ENCODE measurements at places on chromosomes 11 and 22.

- DNase-seq = no peak
Observed at GRCh38 chr11:24866743-24867142, 369.9 kb downstream of the LUZP2 start.

DNA sequence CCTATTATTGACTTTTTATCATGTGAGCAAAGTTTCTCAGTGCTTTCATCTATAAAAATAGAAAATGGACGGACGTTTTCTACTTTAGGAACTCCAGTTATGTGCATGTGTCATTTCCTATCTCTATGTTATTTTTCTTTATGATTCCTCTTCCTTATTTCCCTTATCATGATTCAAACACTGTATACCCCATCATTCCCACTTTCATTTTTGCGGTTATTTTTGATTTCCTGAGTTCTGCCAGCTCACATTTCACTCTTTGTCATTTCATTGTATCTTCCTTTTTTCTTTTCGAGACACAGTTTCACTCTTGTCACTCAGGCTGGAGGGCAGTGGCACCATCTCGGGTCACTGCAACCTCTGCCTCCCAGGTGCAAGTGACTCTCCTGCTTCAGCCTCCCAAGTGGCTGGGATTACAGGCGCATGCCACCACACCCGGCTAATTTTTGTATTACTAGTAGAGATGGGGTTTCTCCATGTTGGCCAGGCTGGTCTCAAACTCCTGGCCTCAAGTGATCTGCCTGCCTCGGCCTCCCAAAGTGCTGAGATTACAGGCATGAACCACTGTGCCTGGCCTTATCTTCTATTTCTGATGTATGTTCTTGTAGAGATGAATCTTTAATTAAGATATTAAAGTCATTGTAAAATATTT lies 21.5 kb downstream of the C11orf58 start:
- no peak for DNase-seq

- no peak for DNase-seq
Observed at GRCh38 chr11:69116671-69117070, 39.1 kb upstream of the SMIM38 start.

GRCh38 chr22:26503758-26504157 lies 8.5 kb downstream of the TFIP11 start:
- no peak for DNase-seq

DNA sequence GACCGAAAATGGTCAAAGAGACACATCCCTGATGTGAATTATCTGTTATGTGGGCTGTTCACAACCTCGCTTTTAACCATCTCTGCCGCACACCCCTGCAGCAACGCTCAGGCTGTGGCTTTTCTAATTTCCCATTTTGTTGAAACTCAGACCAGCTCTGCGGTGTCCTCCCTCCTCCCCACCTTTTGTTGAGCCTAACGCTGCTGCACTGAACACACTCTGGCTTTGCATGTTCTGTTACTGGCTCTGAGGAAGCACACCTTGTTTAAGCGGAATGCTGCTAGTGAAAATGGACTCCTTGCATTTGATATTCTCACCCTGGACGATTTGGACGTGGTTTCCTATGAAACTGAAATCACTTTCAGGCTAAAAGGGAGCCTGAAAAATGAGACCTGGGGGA lies 198.5 kb upstream of the MTNR1B start:
- DNase-seq = no peak

GRCh38 chr11:58039589-58039988 lies 8.8 kb downstream of the OR6Q1 start:
- DNase-seq = no peak

- DNase-seq = no peak
Observed at GRCh38 chr11:4826425-4826824, 5.3 kb downstream of the OR51F2 start.

DNA sequence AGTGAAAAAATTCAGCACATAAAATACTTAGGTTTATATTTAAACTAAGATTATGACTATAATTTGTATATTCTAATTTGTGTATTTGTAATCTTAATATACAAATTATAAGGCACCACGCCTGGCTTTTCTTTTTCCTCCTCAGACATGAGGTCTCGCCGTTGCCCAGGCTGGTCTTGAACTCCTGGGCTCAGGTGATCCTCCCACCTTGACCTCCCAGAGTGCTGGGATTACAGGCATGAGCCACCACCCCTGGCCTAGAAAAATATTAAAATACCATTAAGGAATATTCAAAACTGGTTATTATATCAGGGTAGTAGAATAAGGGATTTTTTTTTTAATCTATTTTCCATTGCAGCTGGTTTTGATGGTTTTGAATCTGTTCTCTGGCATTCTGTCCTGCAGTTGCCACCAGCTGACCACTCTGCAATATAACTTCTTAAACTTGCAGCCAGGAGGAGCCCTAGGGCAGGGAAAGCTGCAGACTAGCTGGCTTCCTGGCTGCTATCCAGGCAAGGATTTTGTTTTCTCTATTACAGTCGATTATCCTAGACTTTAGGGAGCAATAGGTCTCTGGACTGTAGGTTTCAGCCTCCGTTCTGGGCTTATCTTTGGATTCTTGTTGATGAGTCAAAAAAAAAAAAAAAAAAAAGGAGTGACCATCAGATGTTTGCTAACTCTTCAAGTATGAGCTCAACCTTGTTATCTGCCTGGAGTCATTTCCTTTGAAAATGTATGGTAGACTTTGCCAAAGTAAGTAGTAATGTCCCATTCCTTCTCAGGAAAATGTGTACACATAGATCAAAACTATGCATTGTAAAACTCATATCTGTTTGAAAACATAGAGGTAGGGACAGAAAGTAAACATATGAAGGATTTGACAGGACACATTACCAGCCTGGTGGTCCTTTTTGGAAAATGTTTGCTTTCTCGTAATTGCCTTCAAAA lies 13.2 kb downstream of the POLA2 start:
- DNase-seq = peak; percentile 49

DNA sequence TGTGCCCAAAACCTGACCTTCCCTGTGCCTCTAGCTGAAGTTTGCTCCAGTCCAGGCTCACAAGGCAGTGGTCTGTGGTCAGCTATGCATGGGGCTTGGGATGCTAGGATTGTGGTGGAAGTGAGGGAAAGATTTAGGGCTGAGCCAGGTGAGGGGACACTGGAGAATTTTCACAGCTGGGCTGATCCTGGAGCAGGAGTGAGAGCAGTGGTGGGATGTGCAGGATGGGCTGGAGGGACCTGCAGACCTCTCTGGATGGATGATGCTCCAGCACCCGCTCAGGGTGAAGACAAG lies 23.9 kb upstream of the KDM2A start:
- DNase-seq = no peak

GRCh38 chr11:134497586-134497985 lies 85.5 kb upstream of the B3GAT1 start:
- no peak for DNase-seq

- DNase-seq = no peak
Observed at GRCh38 chr22:48702573-48703264, 1125.0 kb downstream of the BRD1 start.

- DNase-seq = no peak
Observed at GRCh38 chr11:18524248-18524647, 2.5 kb downstream of the TSG101 start.

GRCh38 chr11:117676501-117676900 lies 120.5 kb downstream of the DSCAML1 start:
- DNase-seq = no peak

DNA sequence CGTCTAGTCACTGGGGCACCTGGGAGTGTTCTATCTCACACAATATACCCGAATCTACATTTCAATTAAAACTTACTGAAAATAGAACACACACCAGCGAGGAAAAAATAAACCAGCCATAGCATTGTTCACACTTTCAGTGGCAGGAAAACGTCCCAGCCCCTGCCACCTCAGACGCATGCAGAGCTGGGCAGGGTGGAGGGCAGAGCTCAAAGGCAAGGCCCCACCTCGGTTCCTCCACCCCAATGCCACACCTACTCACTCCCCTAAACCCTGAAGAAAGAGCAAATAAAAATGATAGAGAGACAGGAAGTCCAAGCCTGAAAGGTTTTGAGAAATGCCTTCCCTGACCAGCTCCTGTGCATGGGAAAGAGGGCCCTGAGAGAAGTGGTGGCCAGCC lies 14.8 kb downstream of the B3GNT6 start:
- DNase-seq = no peak

Measured in CD4-positive, alpha-beta T cell treated with Interleukin-17A for 4 hours (primary cell).